ENCODE measurements at places on chromosomes 2 and 18. TPM values are rescaled to one million over a fixed set of nuclear protein-coding genes. Genes with fewer than 3 reads are reported as not detected.

QPCT gene
- total RNA-seq: 5.9 TPM

CXCR4 gene
- total RNA-seq: 115 TPM

FAM98A gene
- 15.8 TPM for total RNA-seq

IL37 gene
- not detected for total RNA-seq

MEP1B gene
- 0.78 TPM for total RNA-seq

DNA sequence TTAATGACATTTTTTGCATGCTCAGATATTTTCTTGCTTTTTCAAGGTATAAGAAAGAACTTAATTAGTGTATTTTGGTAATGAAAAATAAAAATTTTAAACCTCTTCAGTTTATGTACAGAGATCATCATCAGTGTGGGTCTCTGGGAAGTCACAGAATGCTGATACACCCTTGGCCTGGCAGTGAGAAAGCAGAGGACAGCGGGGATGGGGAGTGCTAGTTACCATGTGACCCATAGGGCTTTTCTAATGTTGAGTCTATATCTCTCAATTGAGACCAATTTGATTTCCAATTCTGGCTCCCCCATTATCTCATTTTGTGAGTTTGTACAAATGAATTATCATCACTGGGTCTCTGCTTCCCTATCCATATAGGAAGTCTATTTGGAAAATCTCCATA lies 305.7 kb downstream of the CYRIA start:
- no peak for DNase-seq

DNA sequence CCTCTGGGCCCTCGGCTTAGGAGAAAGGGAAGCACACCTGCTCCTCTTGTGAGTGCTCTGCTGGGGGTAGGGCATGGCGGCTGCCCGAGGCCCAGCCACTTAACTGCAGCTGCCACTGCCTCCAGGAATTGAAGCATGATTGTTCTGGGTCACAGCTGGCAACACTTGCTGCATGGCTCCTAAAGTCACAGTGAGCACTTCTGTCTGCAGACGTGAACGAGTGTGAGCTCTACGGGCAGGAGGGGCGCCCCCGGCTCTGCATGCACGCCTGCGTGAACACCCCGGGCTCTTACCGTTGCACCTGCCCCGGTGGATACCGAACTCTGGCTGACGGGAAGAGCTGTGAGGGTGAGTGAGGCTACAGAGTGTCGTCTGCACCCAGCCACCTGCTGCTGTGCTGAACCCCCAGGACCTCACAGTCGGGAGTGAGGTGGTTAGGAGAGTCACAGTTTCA lies 44.4 kb downstream of the FBLN7 start:
- DNase-seq: no peak

DNA sequence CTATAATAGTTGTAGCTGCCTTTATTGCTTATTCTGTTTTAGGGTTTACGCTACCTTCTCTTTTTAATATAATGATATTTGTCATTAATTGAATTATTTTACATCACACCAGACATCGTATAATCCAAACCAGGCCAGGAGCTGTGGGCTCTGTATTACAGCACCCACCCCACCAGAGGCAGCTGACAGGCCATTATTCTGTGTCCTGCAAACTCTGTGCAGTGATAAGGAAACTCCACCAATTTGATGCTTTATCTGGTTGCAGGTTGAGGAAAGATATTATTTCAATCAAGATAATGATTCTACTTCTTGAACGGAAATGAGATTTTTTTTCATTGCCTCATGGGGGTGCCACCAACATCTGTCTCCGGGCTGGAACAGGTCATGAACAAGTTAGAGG lies 227.3 kb downstream of the ZBTB7C start:
- DNase-seq: no peak

DNA sequence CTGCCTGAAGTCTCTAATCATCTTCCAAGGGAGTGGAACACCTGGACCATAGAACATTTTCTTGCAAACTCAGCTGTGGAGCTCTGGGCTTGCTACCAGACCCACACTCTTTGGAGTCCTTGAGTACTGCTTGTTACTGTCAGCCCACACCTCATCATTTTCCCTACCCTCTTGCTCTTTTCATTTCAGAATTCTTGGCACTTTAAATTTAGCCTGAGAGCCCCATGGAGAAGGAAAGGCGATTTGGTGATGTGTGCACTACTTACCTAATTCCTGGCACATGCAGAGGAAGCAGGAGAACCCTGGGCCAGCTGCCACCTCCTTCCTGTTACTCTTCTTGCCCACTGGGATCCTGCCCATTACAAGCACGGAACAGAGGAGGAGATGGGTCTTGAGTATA lies 31.7 kb downstream of the TMEM178A start:
- peak; percentile 37 for DNase-seq

- no peak for DNase-seq
Observed at GRCh38 chr2:70300771-70301343, 1.0 kb downstream of the FAM136A start.

DNA sequence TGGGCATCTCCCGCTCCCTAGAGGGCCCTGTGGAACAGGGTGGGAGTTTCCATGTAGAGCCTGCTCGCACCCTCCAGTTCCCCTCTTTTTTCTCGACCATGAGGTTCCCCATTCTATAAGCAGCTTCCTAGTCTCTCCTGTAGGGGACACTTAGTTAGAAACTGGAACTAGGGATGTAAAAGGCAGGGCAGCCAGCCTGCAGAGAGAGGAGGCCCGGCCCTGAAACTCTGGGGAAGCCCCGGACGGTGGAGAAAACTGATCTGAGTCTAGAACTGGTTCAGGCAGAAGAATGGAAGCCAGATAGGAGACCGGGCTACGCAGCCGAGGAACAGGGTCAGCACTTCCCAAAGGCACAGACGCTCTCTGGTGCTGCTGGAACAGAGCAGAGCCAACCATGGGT lies 51.6 kb upstream of the ATG16L1 start:
- no peak for DNase-seq

DNA sequence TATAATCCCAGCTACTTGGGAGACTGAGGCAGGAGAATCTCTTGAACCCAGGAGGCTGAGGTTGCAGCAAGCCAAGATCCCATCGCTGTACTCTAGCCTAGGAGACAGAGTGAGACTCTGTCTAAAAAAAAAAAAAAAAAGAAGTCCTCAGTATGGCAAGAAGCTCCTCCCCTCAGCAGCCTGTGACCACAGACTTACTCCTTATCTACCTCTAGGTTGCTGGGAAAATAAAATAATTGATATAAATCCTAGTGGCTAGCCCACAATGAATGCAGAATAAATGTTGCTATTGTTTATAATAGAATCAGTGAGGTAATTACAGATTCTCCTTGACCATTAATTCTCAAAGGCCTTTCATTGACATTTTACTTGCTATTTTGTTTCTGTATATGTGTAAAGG lies 70.6 kb downstream of the IRS1 start:
- DNase-seq: no peak

DNA sequence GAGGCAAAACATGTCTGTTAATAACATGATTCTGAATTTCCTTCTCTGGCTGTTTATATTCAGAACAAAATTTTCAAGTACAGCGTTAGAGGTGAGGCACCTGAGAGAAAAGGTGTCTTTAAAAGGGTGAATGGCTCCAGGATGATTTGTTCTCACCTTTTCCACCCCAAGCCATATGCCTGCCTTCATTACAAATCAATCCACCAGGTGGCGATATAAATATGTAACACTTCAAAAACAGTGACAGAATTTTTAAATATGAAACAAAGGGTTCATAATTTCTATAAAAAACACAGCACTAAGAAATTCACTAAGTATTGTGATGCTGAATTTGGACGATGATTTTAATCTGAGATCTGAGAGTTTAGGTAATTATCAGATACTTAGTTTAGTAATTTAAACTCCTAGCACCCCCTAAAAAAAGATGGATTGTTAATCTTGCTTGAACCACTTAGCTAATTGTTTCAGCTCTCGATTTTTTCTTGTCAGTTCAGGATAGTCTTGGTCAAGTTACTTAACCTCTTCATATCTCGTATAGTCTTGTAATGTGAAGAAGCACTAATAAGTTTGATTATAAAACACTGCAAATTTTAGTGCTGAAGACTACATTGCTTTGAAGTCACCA lies 528.8 kb downstream of the CPS1 start:
- DNase-seq: no peak

- DNase-seq: no peak
Observed at GRCh38 chr18:46484971-46485370, 172.0 kb downstream of the LOXHD1 start.

DNA sequence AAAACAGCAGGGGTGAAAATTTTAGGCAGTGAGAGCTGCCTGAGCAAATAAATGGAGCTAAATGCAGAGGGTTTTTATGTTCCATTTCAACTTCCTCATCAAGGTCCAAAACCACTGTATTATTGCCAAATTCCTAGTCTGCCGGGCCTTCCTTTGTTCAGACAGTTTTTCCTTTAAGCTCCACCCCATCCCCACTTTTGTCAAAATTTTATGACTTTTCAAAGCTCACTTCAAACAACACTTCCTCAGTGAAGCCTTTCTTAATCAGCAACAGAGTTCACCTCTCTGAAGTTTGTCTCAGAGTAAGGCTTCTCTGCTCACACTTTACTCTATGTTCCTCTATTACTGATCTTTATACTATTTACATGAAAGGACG lies 81.3 kb downstream of the CERKL start:
- no peak for DNase-seq

GRCh38 chr2:17958466-17959092 lies 80.1 kb downstream of the KCNS3 start:
- no peak for DNase-seq
